Suppressor macrophage treated with lipopolysaccharide for 1 hour (primary cell): ENCODE measurements at places on chromosomes 5 and 9.
A peak's percentile ranks its signal among the peaks of the same experiment; 100 is the strongest.

GRCh38 chr5:54851449-54851848 lies 133.9 kb downstream of the ESM1 start:
- DNase-seq, result no peak

- DNase-seq, result no peak
These were observed 45.2 kb downstream of the KDM4C start for GRCh38 chr9:6802926-6803325.

DNA sequence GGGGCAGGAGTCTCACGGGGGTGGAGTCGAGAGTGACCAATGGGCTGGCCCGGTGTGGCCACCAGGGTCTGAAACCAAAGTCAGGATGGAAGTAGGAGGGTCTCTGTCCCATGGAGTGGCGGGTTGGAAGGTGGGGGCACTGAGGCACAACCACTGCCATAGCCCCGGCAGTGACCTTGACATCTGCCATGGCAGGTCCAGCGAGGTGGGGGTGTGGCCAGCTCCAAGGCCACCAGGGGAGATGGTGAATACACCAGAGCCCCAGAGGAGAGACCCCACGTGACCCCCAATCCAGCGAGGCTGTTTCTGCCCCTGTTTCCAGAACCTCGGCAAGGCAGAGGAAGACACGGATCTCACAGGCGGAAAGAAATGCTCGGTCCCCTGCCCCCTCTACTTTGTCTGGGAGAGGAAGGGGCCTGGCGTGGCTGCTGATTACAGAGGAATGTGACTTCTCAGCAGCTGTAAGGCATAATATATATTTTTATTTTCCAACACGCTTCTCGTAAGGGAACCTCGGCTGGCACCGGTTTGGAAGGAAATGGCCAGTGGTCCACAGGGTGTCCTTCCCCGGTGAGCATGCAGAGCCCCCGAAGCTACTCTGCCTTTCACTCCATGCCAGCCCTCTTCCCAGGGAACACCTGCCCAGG lies 105.7 kb upstream of the SARDH start:
- DNase-seq, result no peak

DNA sequence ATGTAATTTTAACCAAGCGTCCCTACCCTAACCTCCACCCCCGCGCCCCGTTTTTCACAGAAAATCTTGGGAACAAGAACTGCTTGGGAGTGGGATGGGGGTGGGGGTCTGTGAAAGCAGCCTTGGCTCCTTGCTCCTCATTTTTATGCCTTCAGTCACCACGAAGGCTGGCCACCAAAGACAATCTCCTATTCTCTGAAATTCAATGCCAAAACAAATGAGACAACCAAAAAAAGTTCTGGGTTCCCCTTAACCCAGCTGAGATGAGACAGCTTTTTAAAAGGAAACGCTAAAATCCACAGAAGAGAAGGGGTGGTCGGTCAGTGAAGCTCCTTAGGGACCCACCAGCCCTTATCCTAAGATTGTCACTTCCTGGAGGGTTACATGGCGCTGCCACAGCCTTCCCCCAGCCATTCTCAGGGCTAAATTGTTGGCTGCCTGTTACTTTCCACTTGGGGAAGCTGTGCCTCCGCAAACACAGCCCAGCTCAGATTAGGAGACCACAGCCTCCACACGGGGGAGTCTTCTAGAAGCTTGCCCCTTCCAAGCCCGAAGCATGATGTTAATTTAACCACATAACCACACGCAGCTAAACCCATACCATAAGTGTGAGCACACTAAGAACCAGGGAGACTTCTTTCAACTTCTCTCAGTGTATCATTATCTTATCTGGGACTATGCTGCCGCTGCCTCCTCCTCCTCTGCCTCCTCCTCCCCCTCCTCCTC lies 136.3 kb downstream of the FOXD1 start:
- no peak for DNase-seq

DNA sequence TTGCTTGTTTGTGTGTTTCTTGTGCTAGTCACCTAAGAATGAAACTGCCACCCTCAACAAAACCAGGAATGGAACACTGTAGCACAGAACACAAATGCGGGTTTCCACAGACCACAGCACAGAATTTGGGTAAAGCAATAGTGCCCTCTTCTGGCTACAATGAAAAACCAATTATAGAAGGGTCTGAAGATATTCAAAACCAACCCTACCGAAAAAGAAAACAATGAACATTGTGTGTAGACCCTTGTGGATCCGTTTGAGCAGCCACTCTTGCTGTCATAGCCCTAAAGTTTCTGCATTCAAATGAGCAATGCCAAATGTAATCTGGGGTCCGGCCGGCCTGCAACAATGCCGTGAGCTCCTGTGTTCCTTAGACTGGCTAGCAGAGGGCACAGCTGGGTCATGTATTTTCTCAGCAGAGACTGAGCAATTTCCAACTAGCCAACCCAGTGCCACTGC lies 8.3 kb upstream of the ENC1 start:
- peak; percentile 82 for DNase-seq

DNA sequence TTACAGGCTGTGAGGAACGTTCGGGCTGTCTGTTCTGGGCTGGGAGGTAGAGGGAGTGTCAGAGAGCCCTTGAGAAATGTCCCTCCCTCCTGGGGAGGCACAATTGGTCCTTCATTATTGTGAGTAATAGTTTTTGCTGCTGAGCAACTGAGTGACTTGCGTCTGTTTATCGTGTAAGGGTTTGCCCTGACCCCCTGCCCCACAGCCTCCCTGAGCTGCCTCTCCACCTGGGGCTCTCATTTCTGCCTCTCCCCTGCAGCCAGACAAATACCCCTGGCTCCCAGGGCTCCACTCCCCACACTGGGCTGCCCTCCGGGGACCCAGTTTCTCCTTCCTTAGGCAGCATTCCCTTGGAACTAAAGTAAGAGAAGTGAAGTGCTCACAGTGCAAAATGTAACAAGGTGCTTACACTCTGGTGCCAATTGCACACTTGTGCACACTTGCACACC lies 174.9 kb upstream of the MVB12B start:
- DNase-seq, result no peak

DNA sequence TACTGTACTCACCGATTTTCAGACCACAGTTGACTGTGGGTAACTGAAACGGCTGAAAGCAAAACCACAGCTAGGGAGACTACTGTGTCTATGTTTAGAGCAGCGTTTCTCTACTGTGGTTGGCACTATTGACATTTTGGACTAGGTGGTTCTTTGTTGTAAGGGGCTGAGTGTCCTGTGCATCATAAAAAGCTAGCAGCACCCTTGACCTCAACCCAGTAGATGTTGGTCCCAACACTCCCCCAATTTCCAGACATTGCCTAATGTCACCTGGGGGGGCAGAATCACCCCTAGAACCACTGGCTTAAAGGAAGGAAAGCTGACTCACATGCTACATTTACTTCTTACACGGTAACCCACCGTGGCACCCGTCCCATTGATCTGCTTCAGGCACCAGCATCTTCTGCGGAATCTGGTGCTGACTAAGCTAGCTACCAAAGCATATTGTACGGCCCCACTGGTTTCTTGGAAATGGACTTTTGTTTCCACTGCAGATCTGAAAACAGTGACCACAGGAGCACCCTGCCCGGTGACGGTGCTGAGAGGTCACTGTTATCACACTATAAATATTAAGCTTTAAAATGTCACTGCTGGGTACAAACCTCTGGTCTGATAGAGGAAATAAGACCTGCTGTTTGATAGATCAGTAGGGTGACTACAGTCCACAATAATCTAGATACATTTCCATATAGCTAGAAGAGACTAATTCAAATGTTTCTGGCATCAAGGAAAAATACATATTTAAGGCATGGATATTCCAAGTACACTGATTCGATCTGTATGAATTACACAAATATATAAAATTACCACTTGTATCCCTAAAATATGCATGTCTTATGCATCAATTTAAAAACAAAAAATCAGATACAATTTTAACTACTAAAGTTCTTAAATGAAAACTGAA lies 151.4 kb downstream of the HSD17B3 start:
- DNase-seq, result no peak

- DNase-seq, result peak; percentile 73
These were observed 148.8 kb downstream of the MEF2C start for GRCh38 chr5:88734191-88734640.

- no peak for DNase-seq
These were observed 57.2 kb downstream of the MARCHF3 start for GRCh38 chr5:126973193-126973592.

GRCh38 chr9:89080193-89080592 lies 88.9 kb downstream of the S1PR3 start:
- no peak for DNase-seq

DNA sequence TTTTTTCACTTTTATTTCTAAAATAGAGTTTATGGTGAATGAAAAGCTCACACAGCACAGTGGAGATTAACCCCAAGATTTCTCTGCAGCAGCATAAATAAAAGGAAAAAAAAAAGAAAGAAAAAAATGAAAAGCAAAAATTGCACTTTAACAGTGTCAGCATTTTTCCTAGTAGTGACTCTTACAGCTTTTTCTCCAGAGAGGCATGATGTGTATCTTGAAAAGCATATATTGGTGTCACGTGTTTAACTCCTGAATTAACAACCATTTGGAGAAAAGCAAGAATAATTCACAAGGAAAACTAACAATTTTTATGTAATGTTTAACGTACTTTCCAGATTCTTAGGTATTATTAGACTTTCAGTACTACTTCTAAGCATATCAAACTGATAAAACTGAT lies 67.9 kb downstream of the ADGRV1 start:
- no peak for DNase-seq

DNA sequence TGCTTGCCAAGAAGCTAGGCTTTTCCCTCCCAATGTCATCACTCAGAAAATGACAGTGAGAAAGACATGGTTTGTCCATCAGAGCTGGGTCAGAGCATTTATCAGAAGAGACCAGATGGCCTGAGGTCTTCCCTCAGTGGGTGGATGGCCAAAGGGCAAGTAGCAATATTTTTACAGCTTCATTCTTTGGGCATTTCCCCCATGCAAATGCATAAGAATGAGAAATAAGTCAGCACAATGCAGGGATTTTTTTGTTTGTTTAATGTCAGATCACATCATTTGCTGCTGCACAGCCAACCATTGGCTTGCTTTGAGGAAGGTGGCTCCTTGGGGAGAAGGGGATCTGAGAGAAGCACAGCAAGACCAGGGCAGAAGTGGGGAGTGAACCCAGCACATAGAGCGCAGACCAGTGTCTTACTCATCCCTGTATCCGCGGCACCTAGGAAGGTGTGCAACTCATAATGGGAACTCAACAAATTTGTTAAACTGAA lies 209.6 kb downstream of the SEMA6A start:
- DNase-seq, result peak; percentile 20

- DNase-seq, result no peak
These were observed 28.1 kb upstream of the AIF1L start for GRCh38 chr9:131068076-131068816.
